ENCODE measurements at places on chromosomes 7 and 10.

GRCh38 chr10:47354165-47354564, 6.0 kb downstream of the RBP3 start:
- DNase-seq, result no peak

DNA sequence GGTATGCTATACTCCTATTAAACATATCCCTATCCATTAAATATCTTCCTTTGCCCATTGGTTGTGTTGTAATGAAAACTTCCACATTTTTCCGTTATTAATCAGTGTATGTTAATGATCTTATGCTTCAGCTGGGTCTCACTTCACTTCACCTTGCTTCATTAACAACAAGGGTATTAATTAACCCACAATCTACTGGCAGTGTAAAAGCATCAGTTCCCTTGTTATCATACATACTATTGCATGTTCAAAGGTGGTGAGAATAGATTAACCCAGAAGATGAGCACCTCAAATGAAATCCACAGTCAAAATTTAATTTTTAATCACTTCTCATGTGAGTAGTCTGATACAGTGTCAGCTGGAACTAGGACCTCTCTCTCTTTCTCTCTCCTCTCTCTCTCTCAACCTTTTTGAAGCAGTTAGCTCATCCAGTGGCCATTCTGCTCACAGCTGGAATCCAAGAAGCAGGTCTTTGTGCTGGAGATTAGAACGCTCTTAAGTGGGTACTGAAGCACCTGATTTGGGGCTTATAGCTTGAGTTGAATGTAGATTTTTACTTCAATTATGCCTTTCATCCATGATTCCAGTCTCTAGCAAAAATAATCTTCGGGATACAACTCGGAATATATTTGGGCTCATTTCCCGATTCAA, 172.3 kb downstream of the RAPGEF5 start:
- no peak for DNase-seq

- DNase-seq, result no peak
Observed at GRCh38 chr10:122280156-122280555, 9.1 kb downstream of the BTBD16 start.

GRCh38 chr10:71860243-71861029, 9.4 kb upstream of the PSAP start:
- DNase-seq, result no peak

DNA sequence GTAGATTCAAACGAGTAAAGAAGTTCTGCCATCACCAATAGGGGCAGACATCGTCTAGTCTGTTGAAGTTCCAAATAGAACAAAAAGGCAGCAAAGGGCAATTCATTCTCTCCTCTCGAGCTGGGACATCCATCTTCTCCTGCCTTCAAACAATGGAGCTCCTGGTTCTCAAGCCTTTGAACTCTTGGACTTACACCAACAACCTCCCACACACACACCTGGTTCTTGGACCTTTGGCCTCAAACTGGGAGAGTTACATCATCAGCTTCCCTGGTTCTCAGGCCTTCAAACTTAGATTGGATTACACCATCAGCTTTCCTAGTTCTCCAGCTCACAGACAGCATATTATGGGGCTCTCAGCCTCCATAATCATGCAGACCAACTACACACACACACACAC, 9.8 kb upstream of the GIMAP5 start:
- DNase-seq, result no peak

DNA sequence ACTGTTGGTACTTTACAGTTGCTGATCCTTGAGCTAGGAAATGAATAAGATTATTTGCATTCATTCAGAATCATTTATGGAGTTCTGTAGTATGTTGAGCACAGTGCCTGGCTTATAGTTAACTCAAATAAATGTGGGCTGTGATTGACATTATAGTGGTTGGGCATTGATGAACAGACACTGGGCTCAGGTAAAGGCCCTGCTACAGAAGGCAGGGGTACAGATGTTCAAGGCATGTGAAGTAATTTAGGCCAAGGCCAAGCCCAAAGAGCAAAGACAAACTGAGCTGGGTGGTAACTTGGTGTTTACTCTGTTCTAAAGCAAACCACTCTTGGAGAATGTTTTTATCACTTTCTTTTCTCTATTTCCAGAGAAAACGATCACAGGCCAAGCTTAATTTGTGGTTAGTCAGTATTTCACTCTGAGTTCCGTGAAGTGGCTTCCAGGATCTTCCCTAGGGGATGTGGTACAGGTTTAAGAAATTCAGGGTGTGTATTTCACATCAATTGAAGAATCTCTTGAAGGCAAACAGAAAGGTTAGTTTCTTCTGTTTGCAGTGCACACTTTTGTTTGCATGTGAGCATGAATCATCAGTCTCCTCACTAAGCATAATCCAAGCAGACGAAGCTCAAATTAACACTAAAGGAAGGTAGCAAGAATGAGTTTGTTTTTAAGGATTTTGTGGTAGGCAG, 113.9 kb upstream of the PRR15 start:
- DNase-seq, result no peak

GRCh38 chr10:20105236-20105635, 289.0 kb downstream of the PLXDC2 start:
- DNase-seq, result no peak

GRCh38 chr10:84348447-84348846, 20.1 kb downstream of the CCSER2 start:
- DNase-seq, result no peak

- no peak for DNase-seq
Observed at GRCh38 chr10:63150745-63151144, 17.6 kb downstream of the NRBF2 start.

DNA sequence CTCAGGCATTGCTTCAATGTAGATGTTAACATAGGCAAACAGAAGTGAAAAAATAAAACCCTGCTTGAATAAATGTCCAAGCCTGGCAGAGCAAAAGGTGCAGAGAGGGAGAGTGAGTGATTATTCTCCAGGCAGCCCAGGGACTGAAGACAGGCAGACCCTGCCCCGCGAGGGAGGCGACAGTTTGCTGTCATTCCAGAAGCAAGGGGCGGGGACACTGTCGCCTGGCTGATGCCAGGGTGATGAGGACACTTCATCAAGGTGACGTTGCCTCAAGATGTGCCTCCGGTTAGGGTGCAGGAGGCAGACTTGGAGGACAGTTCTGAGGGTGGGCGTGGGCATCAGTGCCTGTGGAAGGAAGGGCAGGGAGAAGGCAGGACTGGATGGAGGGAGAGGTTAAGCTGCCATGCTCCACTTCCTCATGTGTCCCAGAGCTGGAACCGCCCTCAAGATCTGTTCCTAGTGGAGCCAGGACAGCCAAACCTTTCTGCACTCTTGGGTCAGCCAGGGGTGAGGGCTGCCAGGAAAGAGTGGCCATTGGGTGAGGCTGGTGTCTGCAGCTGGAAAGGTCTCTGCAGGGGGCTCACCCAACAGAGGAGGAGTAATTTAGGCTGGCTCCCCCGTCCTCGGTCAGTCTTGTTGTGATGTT, 560.5 kb upstream of the MKI67 start:
- DNase-seq, result no peak

DNA sequence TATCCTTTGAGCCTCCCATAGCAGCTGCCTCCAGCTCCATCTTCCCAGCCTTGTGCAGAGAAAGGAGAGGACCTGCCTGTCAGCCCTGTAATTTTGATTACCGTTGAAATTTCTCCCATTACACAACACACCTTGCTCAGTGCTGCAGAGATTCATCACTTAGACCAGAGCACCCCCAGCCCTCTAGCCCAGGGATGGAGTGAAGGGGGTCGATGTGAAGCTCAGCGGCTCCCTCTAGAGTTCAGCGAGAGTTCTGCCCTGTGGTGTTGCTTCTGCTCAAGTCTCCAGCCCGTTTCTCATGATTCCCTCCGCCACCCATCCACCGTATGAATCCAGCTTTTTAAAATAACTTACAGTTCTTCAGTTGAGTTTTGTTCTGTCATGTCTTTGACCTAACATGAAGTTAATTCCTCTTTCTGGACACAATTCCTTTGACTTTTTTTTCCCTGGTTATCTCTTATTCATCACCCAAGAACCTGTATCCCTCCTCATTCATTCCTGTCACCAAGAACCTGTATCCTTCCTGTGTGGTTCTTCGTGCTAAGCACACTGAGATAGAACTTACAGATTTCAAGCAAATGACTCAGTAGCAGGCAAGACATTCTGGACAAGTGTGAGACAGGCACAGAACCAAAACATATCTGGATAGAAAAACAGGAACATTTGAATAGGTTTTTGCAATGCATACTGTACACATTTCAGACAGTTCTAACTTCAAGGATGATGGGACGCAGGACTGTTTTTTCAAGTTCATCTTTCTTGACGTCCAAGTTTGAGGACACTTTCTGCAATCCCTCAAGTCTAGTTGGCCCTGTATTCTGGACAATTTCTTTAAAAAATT, 35.0 kb upstream of the ZNF32 start:
- DNase-seq, result no peak

- DNase-seq, result no peak
Observed at GRCh38 chr7:139995017-139995915, 67.5 kb downstream of the PARP12 start.

- no peak for DNase-seq
Observed at GRCh38 chr7:112084520-112084971, 121.7 kb downstream of the DOCK4 start.

GRCh38 chr7:99782012-99782953, 1.7 kb downstream of the CYP3A4 start:
- DNase-seq, result no peak

- no peak for DNase-seq
Observed at GRCh38 chr10:84845628-84846261, 517.4 kb downstream of the CCSER2 start.

DNA sequence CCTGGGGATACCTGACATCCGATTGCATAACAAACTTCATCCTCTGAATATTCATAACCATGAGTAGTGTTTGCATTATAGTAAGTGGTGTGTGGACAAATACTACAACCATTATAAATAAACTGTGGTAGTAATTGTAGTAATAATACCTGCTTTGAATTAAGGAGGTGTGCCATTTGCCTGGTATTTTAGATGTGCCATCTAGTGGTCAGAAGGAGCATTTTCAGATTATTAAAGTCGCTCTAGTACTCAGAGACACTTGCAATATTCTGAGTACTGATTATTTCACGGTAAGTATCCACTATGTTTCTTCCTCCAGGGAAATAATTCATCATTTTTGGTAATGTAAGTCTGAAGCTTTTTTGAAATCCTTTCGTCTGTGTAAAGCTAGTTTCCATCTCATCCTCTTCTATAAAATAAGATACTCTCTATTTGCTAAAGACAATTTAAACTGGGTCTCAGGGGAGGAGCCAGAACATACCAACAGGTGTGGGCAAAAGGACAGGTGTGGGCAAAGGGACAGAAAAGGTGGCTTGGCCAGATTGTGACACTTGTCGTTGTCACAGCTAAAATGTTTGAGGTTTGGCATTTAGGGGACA, 115.3 kb upstream of the WDR11 start:
- DNase-seq, result no peak

DNA sequence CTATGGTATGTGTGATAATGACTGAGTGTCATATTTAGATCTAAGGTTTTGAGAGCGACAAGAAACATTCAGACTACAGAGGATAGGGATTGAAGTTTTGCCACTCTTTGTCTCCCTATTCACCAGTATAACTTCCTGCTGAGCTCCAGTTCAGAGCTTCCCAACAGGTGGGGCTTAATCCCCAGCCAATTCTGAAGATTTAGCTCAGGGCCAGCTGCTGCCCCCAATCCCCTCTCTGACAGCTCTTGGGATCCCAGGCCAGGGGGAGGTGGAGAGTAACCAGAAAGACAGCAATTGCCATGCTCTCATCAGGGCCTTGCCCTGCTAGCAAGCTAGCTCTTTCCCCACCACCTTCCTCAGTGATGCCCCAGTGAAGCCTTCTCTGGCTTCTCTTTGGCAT, 57.8 kb downstream of the TRIL start:
- DNase-seq, result no peak

- DNase-seq, result no peak
Observed at GRCh38 chr10:95499482-95499989, 61.6 kb downstream of the SORBS1 start.

DNA sequence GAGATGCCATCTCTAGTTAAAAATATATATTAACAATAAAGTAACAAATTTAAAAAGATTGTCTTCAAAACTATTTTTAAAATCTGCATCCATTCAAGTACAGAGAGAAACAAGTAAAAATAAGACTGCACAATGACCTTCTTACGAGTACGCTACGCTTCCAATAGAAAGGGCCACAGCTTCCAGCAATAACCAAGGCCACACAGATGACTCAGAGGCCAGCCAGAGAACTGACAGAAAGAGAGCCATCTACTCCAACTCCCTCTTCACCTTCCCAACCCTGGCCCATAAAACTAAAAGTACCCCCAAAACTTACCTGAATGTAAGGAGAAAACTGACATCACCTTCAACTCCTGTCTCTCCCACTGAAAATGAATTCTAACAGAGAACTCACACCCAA, 26.8 kb downstream of the PILRA start:
- DNase-seq, result no peak

DNA sequence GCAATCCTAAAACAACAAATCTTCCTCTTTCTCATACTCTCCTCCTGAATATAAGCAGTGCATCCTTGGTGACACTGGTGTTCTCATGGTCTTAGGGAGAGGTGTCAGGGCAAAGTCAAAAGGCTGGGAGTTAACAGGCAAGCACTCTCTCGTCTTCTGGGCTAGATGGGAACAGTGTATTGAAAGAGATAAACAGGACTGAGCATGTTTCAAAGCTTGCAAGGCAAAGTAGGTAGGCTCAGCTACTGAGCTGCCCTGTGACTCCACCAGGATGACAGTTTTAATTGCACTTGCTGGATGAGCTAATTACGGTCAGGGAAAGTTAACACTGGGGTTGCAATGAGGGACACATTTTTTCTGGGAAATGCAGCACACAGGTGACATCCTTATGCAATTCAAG, 554.9 kb upstream of the NRP1 start:
- DNase-seq, result no peak

DNA sequence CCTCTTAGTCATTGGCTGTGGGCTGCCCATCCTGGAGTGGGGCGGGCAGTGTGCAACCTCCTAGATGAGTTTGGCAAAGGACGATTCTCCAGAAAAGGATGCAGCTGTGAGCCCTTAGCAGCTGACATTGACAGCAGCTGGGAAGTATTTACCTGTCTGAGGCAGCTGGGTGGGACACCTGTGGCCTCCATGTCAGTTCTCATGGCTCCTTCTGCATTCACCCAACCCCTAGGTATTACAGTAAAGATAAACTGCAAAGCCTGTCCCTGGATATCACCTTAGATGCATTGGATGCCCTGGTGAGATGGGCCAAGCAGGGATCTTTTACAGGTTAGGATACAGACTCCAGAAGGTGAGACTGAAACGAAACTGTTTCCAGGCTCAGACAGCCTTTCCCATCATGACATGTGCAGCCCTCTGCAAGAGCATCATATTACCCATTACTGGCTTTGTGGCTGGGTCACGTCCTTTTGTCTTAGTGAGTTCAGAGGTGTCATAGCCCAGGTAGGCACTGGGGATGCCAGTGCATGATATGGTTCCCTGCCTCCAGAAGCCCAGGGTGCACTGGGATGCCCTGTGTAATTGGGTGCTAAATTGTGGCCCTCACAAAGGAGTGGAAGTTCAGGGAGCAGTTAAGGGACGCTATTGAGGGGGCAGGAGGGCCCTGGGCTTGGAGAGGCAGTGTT, 28.9 kb downstream of the MINDY4 start:
- DNase-seq, result no peak

DNA sequence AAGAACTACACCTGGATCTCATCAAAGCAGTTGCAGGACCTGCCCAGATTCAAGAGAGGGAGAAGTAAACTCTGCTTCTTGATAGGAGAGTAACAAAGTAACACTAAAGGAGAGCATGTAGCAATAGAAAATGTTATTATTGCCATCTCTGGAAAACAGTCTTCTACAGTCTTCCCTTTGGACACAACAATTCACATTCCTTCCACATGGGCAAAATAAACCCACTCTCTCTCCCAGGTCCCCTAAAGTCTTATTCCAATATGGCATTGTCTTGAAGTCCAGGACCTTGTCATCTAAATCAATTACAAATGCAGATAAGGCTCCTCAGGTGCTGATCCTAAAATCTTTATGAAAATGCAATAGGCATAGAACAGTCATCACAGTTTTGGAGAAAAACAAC, 10.3 kb upstream of the WNT2 start:
- no peak for DNase-seq

Data from activated CD4-positive, alpha-beta T cell treated with anti-CD3 and anti-CD28 coated beads, Interleukin-2, amount 50 U/mL, for 1 hour (primary cell).